NCI-H146 (cell line): ENCODE measurements at places on chromosomes 3 and 15.

DNA sequence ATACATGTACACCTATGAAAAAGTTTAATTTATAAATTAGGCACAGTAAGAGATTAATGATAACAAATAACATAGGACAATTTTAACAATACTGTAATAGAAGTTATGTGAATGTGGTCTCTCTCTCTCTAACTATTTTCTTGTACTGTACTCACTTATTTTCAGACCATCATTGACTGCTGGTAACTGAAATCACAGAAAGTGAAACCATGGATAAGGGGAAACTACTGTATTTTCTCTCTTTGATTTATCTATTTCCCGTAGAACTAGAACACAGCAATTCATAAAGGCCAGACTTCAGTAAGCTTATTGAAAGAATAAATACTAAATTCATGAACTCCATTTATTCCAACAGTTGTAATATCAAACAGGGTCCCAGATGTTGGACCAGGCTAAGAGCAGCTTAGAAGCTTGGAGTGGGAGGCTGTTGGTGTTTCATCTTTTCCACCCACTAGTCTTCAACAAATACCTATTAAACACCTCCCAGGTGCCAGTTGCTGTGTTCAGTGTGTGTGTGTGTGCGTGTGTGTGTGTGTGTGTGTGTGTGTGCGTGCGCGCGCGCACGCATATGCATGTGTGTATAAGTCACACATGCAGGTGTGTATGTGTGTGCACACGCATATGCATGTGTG, 235.4 kb downstream of the FOXP1 start:
- no peak for DNase-seq

DNA sequence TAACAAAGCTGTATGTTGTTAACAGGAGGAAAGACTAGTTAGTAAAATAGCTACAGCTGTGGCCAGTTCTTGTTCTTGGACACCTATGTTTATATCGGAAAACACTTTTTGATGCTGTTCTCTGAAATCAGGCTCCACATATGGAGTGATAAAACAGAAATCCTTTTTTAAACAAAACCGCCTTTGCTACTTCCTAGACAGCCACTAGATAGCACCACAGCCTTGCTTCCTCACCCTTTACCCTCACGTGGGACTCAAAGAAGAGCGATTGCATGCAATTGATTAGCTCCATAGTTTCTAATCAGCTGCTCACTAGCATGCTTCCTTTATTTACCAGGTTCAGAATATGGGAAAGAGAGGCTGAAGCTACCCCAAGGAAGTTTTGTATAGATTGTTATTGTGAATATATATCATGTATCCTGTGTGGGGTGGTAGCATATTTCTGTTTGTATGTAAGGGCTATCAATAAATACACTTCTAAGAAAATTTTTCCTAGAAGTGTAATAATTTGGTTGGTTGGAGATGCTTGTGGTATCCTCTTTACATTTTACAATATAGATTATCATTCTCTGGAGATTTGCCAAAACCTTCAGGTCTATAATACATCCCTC, 4.3 kb upstream of the MTFMT start:
- DNase-seq: peak; percentile 23

GRCh38 chr3:161423911-161424522, 52.7 kb upstream of the SPTSSB start:
- peak; percentile 56 for DNase-seq

DNA sequence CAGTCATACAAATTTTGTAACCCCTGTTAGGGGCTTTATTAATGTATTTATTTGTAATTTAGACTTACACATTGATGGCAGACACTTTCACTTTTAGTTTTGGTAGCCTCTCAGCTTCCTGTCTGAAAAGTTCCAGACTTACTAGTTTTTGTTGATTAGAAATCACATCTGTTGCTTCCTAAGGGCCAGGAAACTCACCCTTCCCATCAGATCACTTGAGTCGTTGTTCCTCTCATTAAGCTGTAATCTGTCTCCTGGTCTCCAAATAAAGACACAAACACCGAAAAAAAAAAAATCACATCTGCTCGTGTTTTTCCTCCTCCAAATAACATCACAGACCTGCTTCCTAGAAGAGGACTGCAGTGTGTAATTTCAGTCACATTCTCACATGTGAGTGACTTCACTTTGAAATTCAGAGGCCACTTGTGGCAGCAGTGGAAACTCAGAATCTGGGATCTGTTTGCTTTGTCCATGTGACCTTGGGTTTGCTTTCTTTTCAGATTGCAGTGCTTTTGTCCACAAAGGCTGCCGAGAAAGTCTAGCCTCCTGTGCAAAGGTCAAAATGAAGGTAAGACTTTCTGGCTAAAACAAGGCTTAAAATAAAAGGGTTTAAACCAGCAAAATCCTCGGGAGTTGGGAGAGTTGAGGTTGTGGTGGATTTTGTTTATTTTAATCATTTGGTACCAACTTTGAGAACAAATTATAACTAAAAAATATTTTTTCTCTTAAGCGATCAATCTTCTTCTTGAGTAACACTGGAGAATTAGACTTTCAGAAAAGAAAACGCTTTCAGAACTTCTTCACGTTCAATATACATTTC, 87.0 kb downstream of the KLHL25 start:
- peak; percentile 24 for DNase-seq

- DNase-seq: no peak
Observed at GRCh38 chr3:61876797-61877196, 315.4 kb downstream of the PTPRG start.

DNA sequence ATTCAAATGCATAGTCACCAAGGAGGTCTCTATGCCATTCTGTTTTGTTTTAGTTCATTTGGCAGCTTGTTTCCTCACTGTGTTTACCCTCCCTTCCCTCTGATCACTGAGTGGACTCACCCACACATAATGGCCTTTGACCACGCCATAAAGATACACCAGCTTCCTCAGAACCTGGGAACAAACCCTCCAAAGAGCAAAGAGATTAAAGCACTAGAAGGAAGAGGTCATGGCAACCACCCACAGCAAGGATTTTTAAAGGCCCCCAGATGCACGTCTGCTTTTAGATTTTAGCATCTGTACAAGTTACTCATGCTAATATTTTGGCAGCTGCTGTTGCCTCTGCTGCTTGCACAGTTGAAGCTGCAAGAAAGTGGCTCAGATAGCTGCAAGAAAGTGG, 47.9 kb upstream of the CADPS start:
- no peak for DNase-seq

DNA sequence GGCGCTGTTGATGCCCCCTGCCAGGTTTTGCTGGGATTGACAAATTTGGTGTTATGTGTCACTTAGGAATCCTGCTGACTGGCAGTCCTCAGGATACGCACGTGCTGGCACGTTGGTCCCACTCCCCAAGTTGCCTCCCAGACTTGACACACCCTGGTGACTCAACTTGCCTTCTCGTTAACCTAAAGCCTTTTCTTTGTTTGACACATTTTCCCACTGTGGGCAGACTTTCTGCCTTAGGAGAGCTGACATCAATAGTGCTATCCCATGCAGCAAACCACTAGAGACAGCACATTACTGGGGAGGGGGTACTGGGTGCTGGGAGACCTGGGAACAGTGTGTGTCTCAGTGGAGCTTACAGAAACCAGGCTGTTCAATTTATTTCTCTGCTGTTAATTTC, 104.3 kb downstream of the OXNAD1 start:
- no peak for DNase-seq

GRCh38 chr3:124846189-124846588, 41.0 kb downstream of the ITGB5 start:
- no peak for DNase-seq

DNA sequence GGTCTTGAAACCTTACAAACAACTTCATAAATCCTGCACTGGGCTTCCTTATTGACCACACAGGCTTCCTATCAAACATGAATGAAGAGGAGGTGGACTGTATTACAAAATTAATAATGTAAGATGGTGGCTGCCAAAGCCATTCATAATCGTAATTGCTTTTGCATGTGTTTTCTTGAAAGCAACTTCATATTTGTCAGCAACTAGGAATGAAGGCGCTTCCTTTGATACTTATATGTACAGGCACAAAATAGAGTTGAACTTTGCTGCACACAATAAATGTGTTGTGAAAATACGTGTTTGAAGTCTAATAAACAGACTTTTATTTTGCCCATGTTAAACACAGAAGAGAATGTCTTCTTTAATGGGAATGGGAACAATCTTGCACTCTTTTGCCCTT, 72.1 kb upstream of the OXTR start:
- no peak for DNase-seq

GRCh38 chr15:98649472-98650416, 1.4 kb downstream of the IGF1R start:
- no peak for DNase-seq

- peak; percentile 13 for DNase-seq
Observed at GRCh38 chr3:126119008-126119675, 35.2 kb upstream of the SLC41A3 start.

DNA sequence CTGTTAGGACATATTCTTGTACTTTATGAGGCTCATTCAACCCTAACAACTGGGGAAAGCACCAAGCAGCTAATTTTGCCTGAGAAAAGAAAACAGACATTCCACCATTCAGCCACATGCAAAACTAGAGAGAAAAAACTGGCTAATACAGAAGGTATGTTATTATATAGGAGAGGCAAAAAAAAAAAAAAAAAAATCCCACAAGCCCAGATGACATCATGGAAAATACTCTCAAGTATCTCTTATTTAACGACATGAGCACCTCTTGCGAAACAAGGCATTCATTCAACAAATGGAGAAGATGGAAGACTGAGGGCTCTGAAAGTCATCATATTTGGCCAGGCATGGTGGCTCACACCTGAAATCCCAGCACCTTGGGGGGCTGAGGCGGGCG, 61.5 kb downstream of the PRICKLE2 start:
- no peak for DNase-seq

- no peak for DNase-seq
Observed at GRCh38 chr3:99909714-99910495, 92.2 kb downstream of the CMSS1 start.

DNA sequence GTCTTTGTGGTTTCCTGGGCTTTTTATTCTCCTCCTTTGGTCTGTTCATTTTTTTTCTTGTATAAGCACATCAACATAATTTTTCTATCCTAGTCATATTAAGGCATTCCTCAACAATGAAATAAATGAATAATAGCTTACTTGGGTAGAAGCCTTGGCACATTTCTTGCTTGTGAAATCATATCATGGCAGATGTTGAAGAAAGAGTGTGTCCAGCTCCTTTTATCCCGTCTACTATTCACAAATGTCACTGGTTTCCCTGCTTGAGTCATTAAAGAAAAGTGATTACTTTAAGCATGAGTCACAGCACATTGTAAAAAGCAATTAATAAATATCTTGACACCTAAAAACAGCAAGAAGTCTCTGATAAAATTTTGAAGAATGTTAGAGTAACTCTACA, 42.1 kb downstream of the MINAR1 start:
- no peak for DNase-seq

DNA sequence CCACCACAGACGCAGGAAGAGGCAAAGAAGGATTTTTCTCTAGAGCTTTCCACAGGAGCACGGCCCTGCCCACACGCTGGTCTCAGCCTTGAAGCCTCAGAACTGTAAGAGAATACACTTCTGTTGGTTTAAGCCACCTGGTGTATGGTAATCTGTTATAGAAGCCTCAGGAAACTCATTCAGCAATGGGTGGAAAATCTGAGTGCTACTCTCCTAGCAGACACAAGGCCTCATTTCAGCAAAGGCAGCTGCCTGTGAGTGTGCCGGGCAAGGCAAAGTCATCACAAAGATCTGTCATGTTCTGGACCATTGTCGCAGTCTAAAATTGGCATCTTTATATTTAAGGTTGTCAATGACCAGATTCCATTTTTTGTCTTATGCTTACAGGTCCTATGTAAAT, 31.0 kb downstream of the ATP10A start:
- no peak for DNase-seq

- no peak for DNase-seq
Observed at GRCh38 chr3:154852515-154852914, 227.6 kb upstream of the MME start.

DNA sequence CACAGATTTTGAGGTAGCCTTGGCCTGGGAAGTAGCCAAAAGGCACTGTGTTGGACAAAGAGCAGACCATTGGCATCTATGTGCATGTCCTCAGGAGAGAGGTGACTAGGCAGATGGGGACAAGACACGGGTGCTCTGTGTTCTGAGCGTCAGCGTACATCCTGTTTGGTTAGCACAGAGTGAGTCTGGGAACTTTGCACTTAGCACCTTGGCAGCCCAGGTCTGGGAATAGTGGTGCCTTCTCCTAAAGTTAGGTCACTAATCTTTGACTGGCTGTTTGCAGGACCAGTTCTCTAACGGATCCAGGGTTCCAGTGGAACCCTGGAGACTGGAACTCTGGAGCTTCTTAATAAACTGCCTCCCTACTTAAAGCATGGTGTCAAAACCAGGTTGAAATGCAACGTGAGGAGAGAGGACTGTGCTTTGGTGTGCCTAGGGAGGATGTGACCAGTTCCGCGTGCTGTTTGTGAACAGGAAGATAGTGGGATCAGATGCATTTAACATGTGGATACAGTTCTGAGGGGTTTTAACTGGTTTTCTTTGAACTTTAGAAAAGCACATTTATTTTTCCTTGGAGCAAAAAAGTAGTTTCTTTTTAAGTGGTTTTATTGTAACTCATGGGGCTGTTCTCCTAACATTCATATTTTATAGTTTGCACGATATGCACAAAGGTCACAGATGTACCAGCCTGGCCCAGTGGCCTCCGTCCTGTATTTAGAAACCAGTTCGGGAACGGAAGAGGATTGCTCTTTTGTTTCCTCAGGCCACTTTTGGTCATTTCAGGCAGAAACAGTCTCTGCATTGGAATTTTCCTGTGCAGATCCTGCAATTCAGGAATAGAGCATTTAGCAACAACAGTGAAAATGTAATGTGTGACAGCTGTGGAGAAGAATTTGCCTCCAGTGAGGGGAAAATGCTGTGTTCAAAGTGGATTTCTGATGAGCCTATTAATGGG, 48.8 kb downstream of the ABHD2 start:
- DNase-seq: no peak
